ENCODE measurements at places on chromosomes 12 and 14. TPM values are rescaled to one million over a fixed set of nuclear protein-coding genes. Genes with fewer than 3 reads are reported as not detected.

The TSPAN8 gene
- 22.9 TPM for total RNA-seq

The TRHDE gene
- 5.8 TPM for total RNA-seq

The TBK1 gene
- 16.9 TPM for total RNA-seq

The TEP1 gene
- 26.4 TPM for total RNA-seq

The L3HYPDH gene
- 28.1 TPM for total RNA-seq

The BCL2L14 gene
- total RNA-seq = not detected

The C1RL gene
- 38.6 TPM for total RNA-seq

The FANCM gene
- 7.7 TPM for total RNA-seq

The IL25 gene
- total RNA-seq = not detected

The USP30 gene
- total RNA-seq = 29.5 TPM

The FAM222A gene
- 7.2 TPM for total RNA-seq

DNA sequence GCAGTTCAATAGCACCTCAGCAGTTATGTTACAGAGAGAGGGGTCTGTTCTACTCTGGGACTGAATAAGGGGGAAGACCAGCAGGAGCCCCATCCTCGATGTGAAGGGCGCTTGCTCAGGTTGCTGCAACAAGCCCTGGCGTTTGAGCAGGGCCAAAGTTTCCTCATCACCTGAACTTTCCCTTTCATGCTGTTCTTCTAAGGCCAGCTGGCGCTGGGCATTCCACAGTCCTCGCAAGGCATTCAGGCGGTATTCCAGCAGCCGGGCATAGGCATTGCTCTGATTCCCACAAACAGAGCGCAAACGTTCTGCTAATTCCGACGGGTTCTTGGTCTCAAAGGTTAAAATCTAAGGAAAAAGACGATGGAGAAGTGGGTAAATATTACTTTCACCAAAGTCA, 62.8 kb downstream of the HECTD4 start:
- no peak for DNase-seq

- no peak for DNase-seq
Observed at GRCh38 chr12:130859161-130859560, 12.7 kb upstream of the RAN start.

- no peak for DNase-seq
Observed at GRCh38 chr14:75262641-75263040, 16.0 kb upstream of the FOS start.

DNA sequence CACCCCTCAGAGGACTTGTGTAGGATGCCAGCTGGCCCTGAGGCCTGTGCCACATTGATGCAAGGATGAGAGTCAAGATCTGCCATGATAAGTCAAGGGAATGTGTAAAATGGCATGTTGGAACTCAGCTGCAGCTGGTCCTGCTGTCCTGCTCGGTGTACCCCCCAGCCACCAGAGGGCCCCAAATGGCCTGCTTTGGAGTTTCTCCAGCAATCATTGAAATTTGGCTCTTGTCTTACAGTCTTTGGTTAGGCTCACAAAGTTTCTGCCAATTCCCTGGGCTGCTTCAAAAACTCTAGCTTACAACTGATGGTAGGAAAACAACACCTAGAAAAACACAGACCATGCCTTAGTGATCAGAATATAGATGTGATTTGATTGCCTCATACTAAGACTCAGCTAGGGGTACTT, 76.8 kb downstream of the HSD17B6 start:
- DNase-seq = no peak

DNA sequence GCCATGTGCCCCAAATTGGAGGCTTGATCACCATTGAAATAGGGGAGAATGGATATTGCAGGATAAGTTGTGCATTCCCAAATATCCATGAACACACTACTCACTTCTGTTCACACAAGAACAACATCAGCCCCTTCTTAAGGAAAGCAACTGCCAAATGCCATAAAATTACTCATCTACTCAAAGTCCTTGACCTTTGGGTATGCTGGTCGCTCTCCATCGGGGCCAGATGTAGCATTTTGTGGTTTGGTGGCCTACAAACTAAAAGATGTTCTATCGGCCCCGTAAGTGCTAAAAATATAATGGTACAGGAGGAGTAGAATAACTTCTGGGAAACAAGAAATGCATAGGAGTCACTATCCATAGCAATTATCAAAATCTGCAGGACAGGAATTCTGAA, 362.6 kb downstream of the AEBP2 start:
- no peak for DNase-seq

DNA sequence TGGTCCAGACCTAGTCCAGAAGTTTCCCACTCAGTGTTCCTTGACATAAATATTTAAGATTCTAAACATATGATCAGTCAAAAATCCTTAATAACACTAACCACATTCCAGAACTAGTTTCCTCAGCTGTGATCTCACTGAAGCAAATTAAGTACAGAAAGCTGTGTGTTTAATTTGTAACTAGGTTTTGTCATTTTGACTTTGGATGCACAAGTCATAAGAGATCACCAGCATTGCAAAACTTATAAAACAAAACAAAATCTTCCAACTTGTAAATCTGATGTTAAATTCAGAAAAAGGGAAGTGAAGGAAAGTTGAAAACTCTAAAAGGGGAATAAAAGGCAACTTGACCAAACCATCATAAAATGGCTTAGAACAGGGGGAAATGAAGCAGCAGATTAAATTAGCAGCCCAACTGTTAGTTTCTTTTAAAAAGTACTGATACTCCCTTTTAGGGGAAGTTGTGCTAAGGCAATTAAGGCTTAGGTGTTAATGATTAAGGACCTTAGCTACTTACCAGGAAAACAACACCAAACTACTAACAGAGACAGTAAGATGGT, 56.6 kb downstream of the SH2B3 start:
- no peak for DNase-seq

DNA sequence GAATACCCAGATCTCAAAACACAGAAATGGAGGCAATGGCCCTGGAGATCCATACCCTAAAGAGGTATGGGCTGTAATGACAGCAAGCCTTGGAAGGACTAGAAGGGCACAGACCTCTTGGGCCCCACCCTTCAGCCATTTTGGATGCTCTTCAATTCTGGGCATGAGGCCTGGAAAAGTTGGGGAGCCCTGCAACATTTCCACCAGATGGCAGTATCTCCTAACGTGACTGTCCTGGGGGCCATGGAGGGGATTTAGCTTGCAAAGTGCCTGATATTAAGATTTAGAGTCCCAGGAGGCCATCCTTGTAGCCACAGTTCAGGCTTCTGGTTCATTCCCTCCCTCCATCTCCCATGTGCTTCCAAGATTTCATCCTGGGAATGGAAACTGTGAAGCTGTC, 30.2 kb downstream of the KCNA5 start:
- DNase-seq = no peak

- no peak for DNase-seq
Observed at GRCh38 chr12:57591782-57592325, 862 bp downstream of the PIP4K2C start.

GRCh38 chr12:110907583-110907982, 12.8 kb downstream of the MYL2 start:
- DNase-seq = no peak

GRCh38 chr12:7321624-7322023, 17.8 kb downstream of the ACSM4 start:
- no peak for DNase-seq

DNA sequence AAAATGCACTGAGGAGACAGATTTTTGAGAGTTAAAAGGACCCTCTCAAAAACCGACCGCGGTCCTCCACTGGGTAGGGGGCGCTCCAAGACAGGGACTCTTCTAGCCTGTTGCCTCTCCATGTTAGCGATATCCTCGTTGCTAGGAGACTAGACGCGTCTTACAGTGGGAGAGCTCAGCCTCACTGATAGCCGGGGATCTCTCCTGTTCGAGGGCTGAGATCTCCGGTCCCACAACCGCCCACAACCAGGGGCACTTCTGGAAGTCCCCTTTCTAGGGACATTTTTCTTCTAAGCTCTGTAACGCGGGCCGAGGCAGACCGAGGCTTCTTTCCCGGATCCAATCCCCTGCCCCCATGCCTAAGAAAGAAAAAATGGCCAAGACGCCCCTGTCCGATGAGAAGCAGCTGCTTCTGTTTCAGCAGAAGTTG, 21.3 kb downstream of the FKBP11 start:
- DNase-seq = peak; percentile 91

- no peak for DNase-seq
Observed at GRCh38 chr12:91213-91612, 24.6 kb downstream of the IQSEC3 start.

- peak; percentile 29 for DNase-seq
Observed at GRCh38 chr14:61662437-61663311, 32.6 kb upstream of the HIF1A start.

DNA sequence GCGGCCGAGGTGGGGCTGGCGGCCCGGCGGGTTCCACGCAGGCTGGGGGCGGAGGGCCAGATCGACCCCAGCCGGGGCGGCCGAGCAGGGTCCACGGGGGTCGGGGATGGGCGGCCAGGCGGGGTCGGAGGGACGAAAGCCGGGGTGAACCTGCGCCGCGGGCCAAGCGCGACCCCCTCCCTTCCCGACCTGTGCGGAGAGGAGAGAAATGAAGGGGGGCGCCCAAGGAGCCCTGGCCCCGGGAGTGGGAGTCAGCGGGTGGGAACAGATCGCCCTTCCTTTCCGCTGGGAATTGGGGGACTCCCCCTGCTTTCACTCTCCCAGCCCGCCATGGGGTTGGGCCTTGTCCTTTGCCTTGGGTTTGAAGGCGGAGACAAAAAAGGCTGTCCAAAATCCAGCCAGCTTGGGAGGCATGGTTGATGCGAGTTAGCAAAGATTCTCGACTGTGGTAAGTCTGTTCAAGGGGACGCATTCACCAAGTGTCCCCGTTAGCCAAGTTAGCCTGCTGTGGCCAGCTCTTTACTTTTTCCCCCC, 559 bp upstream of the CKAP4 start:
- peak; percentile 62 for DNase-seq

- DNase-seq = no peak
Observed at GRCh38 chr12:31756977-31757420, 28.2 kb upstream of the AMN1 start.

GRCh38 chr12:14951851-14952250, 9.6 kb downstream of the ARHGDIB start:
- DNase-seq = no peak

DNA sequence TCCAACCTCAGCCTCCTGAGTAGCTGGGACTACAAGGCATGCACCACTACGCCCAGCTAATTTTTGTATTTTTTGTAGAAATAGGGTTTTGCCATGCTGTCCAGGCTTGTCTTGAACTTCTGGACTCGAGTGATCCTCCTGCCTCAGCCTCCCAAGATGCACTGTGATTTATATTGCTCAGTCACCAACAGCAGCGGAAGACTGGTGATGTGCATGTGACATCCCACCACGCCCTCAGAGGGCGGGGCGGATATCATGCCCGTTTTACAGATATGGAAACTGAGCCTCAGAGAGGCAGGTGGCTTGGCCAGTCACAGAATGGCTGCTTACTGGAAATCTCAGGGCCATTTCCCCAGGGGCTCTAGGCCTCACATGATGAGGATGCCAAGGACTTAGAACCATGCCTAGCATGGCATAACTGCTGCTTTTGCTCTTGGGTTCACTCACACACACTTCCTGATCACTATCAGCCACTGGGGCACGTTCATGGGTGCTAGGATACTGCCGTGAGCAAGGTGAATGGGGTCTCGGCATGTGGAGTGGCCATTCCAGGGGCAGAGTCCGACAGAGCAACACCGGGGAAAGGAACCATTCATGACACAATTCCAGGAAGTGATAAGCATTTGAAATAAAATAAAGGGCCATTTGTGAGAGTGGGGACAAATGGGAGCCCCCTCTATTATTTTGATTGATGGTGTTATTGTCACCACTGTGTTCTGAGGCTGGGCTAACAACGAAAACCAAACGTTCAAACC, 31.9 kb downstream of the RBM19 start:
- no peak for DNase-seq

DNA sequence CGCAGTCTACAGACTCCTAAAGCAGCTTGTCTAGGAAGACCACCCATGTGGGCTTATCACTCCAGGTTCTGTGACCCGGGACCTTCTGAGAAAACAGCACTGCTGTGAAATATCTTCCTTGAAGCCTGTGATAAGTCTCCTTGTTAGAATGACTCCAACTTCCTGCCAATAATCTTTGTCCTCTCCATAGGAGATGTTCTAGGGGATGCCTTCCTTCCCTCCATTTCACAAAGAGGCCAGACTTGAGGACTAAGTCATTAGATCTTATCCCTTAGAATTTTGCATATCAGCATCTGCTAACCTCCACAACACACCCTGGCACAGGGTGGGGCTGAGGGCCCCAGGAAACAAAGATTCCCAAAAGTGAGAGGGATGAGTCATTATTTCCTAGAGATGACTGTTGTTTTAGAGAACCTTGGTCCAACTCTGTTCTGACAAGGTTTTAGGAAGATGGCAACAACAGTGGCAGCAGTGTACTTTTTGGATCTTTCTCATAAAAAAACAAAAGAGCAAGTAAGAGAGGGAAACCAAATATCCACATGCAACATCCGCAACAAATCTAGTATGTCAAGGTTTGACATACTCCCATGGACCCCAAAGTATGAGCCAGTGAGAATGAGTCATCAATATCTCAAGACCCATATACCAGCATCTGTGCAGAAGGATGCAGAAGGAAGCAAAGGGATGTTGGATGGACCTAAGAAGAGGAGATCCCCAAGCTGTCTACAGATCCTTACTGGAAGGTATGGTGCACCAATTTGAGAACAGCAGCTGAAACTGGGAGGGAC, 6.0 kb downstream of the LTB4R start:
- no peak for DNase-seq

DNA sequence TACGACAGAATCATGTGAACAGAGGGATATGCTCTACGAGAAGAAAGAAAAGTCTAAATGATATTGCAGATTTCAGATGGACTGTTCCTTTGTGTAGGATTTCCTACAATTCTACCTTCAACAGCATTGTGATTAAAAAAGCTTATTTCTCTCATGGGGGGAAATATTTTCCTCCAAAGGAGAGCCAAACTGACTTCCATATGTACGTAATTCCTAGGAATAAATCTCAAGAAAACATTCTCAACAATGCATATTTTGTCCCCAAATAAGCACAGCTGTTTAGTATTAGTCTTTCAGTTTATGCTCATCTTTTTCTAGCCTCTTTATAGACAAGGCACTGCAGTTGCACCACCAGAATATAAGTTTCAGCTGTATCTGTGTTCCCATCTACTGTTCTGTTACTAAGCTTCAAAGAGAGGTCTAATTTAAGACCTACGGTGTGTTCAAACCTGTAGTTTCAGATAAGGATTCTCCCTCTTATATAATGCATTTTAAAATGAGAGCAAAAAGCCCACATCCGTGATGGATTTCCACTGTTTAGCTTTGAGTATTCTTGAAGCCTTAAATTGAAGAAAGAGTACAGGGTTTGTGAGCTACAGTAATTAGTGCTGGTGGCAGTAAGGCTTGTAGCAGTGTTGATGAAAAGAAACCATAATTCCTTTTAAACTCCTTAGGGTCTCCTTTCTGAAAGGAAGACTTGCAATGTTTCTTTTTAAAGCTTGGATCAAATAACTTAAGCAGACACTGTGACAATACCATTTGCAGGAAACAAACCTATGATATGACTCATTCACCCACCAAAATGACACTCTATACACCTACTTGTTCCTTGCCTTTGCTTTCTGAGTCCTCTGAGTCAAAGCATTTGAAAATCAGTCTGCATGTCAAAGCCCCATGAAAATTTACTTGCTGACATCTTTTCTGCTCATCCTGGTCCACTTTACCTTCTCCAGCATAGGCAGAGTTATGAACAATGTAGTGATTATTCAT, 754.1 kb downstream of the NOVA1 start:
- DNase-seq = no peak
